ENCODE measurements at places on chromosomes 2 and 18.

DNA sequence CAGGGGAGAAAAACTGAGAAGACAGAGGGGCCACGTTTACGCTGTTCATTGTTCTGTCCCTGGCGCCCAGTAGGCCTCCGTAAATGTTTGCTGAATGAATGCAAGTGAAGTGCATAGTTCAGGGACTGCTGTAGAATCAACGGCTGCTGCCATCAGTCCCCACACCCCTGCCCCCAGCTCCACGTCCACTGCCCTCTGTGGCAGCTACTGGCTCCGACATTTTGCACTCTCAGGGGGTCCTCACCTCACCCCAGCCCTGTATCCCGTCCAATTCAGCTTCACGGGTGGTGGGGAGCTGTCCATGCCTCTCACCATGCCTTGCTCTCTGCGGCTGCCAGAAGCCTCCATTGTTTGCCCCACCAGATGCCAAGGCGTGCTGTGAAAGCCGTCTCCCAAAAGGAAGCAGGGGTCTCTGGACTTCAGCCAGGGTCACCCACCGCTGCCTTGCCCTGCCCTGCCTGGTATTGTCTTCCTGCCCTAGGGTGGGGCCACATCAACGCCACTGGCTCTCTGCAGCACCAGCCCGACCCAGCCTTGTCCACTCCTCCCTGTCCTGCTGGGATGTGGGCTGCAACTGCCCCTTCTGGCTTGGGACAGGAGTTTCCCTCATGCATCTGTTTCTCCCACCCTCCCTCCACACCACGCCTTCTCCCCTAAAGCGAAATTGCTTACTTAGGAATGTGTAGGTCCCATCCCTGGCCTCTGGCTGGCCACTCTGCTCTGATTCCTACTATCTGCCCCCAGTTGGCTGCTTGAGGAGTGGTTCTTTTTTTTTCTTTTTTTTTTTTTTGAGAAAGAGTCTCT, 86.0 kb downstream of the RHOB start:
- H3K27me3 ChIP-seq, result no peaks in the 10 kb centered on the region
- no peak overlapping the region for H3K27ac ChIP-seq
- no peaks in the 10 kb centered on the region for H3K36me3 ChIP-seq
- DNase-seq, result no peak
- H3K4me1 ChIP-seq, result no peaks in the 10 kb centered on the region

GRCh38 chr18:3060667-3061580, 48.0 kb upstream of the LPIN2 start:
- no peaks in the 10 kb centered on the region for H3K36me3 ChIP-seq
- H3K4me3 ChIP-seq, result peak overlapping the region; percentile 87
- peak; percentile 54 for DNase-seq
- H3K27ac ChIP-seq, result peak overlapping the region; percentile 99

DNA sequence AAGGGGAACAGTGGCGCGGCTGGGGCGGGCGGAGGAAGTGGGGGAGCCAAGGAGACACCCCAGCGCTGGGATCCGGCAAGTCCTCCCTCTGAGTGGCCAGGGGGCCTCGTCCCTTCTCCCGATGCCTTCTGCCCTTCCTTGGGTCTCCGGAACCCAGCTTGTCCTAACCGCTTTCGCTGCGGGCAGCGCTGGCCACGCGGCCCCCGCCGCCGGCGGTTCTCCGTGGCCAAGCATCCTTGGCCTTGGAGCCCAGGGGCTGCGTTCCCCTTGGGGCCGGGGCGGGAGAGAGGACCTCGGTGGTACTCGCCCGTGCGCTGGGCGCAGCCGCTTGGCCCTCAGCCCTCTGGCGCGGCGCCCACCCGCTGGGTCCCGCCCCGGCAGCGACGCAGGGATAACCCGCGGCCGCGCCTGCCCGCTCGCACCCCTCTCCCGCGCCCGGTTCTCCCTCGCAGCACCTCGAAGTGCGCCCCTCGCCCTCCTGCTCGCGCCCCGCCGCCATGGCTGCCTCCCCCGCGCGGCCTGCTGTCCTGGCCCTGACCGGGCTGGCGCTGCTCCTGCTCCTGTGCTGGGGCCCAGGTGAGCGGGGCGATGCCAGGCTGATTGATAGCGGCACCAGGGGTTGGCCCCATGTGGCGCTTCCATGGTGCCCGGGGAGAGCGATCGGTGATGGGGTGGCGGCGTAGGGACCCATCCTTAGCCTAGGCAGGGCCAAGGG, 128.7 kb downstream of the UXS1 start:
- peak overlapping the region; percentile 53 for H3K4me3 ChIP-seq
- peaks cover 10% of the 10 kb centered on the region for H3K4me1 ChIP-seq
- H3K27me3 ChIP-seq, result peaks cover 22% of the 10 kb centered on the region
- peak; percentile 28 for DNase-seq
- no peaks in the 10 kb centered on the region for H3K36me3 ChIP-seq

- peak overlapping the region; percentile 27 for H3K27ac ChIP-seq
- no peak for DNase-seq
- no peak overlapping the region for H3K4me3 ChIP-seq
- H3K27me3 ChIP-seq, result no peaks in the 10 kb centered on the region
- H3K4me1 ChIP-seq, result peaks cover 17% of the 10 kb centered on the region
These were observed 420.6 kb downstream of the ZEB2 start for GRCh38 chr2:144099340-144099739.

GRCh38 chr2:34604164-34604563, 1005.1 kb upstream of the FAM98A start:
- DNase-seq, result no peak
- H3K27ac ChIP-seq, result no peak overlapping the region
- no peaks in the 10 kb centered on the region for H3K36me3 ChIP-seq
- H3K4me3 ChIP-seq, result no peak overlapping the region
- no peaks in the 10 kb centered on the region for H3K27me3 ChIP-seq

GRCh38 chr2:132662732-132663131, 7.3 kb downstream of the LYPD1 start:
- no peak for DNase-seq
- no peak overlapping the region for H3K4me3 ChIP-seq
- H3K36me3 ChIP-seq, result no peaks in the 10 kb centered on the region

GRCh38 chr2:85705680-85706039, 11.5 kb downstream of the GNLY start:
- H3K4me1 ChIP-seq, result peaks cover 45% of the 10 kb centered on the region
- no peak for DNase-seq
- H3K4me3 ChIP-seq, result no peak overlapping the region

DNA sequence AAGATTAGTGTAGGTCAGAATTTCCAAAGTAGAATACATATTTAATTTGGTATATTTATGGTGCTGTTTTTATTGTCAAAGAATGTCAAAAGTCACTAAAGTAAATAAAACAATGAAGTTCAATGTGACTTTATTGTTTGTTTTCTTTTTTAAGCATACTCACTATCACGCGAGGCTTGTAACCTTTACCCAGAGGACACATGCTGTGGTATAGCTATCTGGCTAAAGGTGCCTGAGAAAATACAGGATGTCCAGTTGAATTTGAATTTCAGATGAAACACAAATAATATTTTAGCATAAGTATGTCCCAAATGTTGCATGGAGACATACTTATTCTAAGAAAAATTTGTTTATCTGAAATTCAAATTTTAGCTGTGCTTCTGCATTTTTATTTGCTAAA, 103.3 kb upstream of the KLF7 start:
- no peak for DNase-seq
- no peak overlapping the region for H3K27ac ChIP-seq
- H3K36me3 ChIP-seq, result peaks cover 1% of the 10 kb centered on the region

DNA sequence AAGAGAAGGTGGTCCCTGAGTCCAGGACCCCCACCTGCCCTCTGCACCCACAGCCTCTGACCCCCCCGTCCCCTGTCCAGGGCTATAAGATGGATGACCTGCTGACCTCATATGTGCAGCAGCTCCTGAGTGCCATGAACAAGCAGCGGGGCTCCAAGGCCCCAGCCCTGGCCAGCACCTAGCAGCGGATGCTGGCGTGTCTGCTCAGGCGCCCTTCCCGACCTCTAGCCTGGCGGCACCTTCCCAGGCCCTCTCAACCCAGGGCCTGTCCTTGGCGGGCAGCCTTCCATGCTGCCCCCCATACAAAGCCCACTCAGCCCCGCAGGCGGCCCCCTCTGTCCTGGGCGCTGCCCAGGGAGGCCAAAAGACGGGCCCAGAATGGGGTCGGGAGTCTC, 8.7 kb upstream of the GPR17 start:
- no peak for DNase-seq
- H3K27ac ChIP-seq, result no peak overlapping the region
- H3K4me3 ChIP-seq, result no peak overlapping the region
- H3K36me3 ChIP-seq, result no peaks in the 10 kb centered on the region
- H3K4me1 ChIP-seq, result peaks cover 63% of the 10 kb centered on the region

GRCh38 chr2:169838743-169839489, 11.7 kb downstream of the UBR3 start:
- peak overlapping the region; percentile 16 for H3K27ac ChIP-seq
- H3K27me3 ChIP-seq, result no peaks in the 10 kb centered on the region
- H3K4me1 ChIP-seq, result peaks cover 34% of the 10 kb centered on the region
- H3K4me3 ChIP-seq, result no peak overlapping the region

GRCh38 chr18:63109802-63110201, 209.8 kb downstream of the BCL2 start:
- peaks cover 6% of the 10 kb centered on the region for H3K27me3 ChIP-seq
- peaks cover 9% of the 10 kb centered on the region for H3K36me3 ChIP-seq
- DNase-seq, result no peak
- H3K27ac ChIP-seq, result no peak overlapping the region

GRCh38 chr18:75797046-75797445, 369.5 kb upstream of the SMIM21 start:
- H3K27ac ChIP-seq, result no peak overlapping the region
- H3K27me3 ChIP-seq, result peaks cover 7% of the 10 kb centered on the region
- no peaks in the 10 kb centered on the region for H3K4me1 ChIP-seq
- H3K4me3 ChIP-seq, result no peak overlapping the region
- H3K36me3 ChIP-seq, result no peaks in the 10 kb centered on the region

GRCh38 chr2:157262248-157262647, 4.7 kb downstream of the GALNT5 start:
- H3K27me3 ChIP-seq, result peaks cover 37% of the 10 kb centered on the region
- H3K27ac ChIP-seq, result no peak overlapping the region
- no peak overlapping the region for H3K4me3 ChIP-seq
- H3K36me3 ChIP-seq, result no peaks in the 10 kb centered on the region

- no peaks in the 10 kb centered on the region for H3K27me3 ChIP-seq
- no peak for DNase-seq
- H3K4me3 ChIP-seq, result no peak overlapping the region
- H3K36me3 ChIP-seq, result no peaks in the 10 kb centered on the region
- H3K4me1 ChIP-seq, result no peaks in the 10 kb centered on the region
These were observed 237.3 kb upstream of the THUMPD2 start for GRCh38 chr2:40016151-40016885.

- no peaks in the 10 kb centered on the region for H3K4me1 ChIP-seq
- peaks cover 2% of the 10 kb centered on the region for H3K36me3 ChIP-seq
- H3K27me3 ChIP-seq, result peaks cover 8% of the 10 kb centered on the region
- no peak overlapping the region for H3K27ac ChIP-seq
These were observed 751 bp upstream of the DNAJC10 start for GRCh38 chr2:182715121-182715891.

DNA sequence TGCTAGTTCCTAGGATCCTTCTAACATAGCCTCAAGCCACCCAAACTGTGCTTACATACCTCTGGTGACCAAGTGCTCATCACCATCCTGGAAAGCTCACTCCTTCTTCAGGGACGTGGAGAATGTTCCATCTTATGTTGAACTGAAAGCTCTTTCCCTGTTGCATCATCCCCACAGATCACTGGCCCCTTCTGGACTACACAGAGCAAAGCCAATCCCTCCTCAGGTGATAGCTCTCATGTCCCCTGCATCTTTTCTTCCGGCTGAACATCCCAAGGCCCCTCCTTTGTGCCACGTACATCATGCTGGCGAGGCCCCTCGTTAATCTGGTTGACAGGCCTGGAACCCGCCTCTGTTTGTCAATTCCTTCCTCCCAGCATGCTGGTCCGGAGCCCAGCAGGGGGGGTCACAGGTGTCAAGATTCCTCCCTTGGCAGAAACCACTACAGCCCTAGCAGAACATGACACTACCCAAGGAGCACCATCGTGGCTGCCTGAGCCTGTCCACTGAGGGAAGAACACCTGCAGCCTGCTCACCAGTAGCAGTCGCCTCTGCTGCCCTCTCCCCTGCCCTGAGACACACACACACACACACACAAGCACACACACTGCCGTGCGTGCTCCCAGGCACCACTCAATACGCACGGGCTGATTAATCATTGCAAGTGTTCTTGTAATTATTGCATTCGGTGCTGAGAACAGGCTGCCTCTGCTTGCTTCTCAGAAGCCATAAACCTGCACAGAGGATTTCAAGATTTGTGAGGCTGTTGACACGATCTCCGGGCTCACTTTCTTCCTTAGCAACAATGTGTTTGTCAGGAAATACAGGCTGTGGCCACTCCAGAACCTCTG, 6.3 kb upstream of the KCNK3 start:
- no peak overlapping the region for H3K27ac ChIP-seq
- H3K36me3 ChIP-seq, result no peaks in the 10 kb centered on the region
- DNase-seq, result no peak

- DNase-seq, result no peak
- no peaks in the 10 kb centered on the region for H3K27me3 ChIP-seq
- no peak overlapping the region for H3K4me3 ChIP-seq
These were observed 121.0 kb upstream of the KYNU start for GRCh38 chr2:142756430-142756829.

GRCh38 chr2:201271917-201272316, 11.6 kb downstream of the CASP8 start:
- H3K27me3 ChIP-seq, result no peaks in the 10 kb centered on the region
- H3K27ac ChIP-seq, result peak overlapping the region; percentile 25
- peak overlapping the region; percentile 24 for H3K4me3 ChIP-seq
- H3K4me1 ChIP-seq, result peaks cover 53% of the 10 kb centered on the region

GRCh38 chr2:78861546-78861945, 164.0 kb upstream of the REG3G start:
- no peaks in the 10 kb centered on the region for H3K4me1 ChIP-seq
- DNase-seq, result no peak
- no peak overlapping the region for H3K4me3 ChIP-seq
- H3K27ac ChIP-seq, result no peak overlapping the region
- H3K27me3 ChIP-seq, result no peaks in the 10 kb centered on the region

DNA sequence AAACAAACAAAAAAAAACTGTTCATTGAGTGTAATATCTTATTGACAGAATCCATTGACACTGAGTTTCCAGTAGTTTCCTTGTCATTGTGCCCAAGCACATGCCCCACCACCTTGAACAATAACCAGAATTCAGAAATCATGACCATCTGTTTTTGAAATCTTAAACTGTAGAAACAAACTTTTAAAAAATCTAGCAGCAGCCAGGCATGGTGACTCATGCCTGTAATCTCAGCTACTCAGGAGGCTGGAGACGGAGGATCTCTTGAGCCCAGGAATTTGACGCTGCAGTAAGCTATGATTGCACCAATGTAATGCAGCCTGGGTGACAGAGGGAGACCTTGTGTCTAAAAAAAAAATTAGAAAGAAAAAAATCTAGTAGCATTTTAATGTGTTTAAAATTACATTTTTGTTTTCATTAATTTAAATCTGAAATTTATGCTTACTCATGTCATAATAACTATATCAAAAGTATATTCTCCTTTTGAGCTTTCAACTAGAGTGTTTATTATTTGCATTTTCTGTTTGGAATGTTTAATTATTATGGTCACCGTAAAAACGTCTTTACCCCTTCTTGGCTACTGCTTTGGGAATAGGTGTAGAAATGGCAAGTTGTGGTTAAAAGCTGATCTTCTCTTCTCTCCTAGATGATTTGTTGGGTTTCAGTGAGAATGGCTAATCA, 25.2 kb upstream of the STON1 start:
- DNase-seq, result no peak
- H3K27ac ChIP-seq, result no peak overlapping the region
- peaks cover 9% of the 10 kb centered on the region for H3K4me1 ChIP-seq
- H3K4me3 ChIP-seq, result no peak overlapping the region

GRCh38 chr2:155905657-155906056, 426.9 kb downstream of the NR4A2 start:
- no peak for DNase-seq
- no peaks in the 10 kb centered on the region for H3K36me3 ChIP-seq
- no peaks in the 10 kb centered on the region for H3K27me3 ChIP-seq
- no peak overlapping the region for H3K4me3 ChIP-seq
- H3K4me1 ChIP-seq, result no peaks in the 10 kb centered on the region

Measured in activated T-cell treated with anti-CD3 and anti-CD28 coated beads, Interleukin-2, amount 50 U/mL, for 72 hours (primary cell).